ENCODE measurements at places on chromosomes 1 and 21.

DNA sequence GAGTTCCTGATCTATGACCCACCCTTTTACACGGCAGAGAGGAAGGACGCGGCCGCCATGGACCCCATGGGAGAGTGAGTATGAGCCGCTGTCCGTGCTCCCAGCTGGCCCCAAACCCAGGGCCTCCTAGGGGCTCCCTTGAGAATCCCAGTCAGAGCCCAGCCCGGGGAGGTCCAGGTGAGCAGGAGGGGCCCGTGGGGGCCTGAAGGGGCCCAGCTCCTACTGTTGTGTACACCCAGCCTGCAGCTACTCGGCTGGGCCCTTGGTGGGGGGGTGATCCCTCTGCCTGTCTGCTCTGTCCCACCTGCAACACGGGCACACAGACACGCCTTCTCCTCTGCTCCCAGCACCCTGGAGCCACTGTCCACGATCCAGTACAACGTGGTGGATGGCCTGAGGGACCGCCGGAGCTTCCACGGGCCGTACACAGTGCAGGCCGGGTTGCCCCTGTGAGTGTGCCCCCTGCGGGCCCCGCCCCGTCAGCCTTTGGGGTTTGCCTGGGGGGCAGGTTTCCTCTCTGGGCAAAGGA, 28.6 kb upstream of the LRRC3 start:
- DNase-seq, result no peak

GRCh38 chr1:68361346-68361910, 88.3 kb downstream of the RPE65 start:
- DNase-seq, result no peak

GRCh38 chr1:222777463-222777862, 37.4 kb upstream of the DISP1 start:
- DNase-seq, result no peak

- DNase-seq, result no peak
These were observed 126.9 kb upstream of the DUSP10 start for GRCh38 chr1:221868593-221869303.

DNA sequence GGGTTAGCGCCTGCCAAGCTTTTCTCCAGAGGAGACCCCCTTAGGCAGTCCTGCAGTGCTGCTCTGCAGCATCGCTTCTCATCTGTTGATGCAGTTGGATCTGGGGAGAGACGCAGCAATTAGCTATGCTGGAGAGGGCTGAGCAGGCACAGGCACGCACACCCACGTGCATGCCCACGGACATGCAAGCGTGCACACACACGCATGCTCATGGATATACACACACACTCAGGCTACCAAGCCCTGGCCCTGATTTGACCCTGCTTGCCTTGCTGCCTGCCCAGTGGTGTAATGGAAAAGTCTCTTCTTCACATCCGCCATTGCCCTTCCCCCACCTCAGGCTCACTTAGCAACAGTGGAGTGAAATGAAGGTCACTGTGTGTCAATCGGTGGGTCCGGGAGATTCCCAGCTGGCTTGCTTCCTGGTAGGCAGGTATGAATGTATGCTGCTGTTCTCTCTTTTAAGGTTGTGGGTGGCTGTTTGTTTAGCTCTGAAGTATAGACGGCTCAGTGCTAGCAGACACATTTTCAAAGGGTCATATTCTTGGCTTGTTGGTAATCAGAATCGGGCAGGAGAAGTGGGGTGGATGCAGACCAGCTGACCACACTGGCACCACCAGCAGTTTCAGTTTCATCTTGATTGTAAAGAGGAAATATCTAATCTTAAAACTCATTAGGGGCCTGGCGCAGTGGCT, 9.5 kb downstream of the ATP1B1 start:
- DNase-seq, result no peak

GRCh38 chr1:201095581-201095980, 16.6 kb downstream of the CACNA1S start:
- DNase-seq, result no peak

- DNase-seq, result no peak
These were observed 25.0 kb upstream of the EPHB2 start for GRCh38 chr1:22685591-22686059.

All from activated naive CD4-positive, alpha-beta T cell (primary cell).